Amniotic stem cell (primary cell): ENCODE measurements at places on chromosomes 5 and 9.

DNA sequence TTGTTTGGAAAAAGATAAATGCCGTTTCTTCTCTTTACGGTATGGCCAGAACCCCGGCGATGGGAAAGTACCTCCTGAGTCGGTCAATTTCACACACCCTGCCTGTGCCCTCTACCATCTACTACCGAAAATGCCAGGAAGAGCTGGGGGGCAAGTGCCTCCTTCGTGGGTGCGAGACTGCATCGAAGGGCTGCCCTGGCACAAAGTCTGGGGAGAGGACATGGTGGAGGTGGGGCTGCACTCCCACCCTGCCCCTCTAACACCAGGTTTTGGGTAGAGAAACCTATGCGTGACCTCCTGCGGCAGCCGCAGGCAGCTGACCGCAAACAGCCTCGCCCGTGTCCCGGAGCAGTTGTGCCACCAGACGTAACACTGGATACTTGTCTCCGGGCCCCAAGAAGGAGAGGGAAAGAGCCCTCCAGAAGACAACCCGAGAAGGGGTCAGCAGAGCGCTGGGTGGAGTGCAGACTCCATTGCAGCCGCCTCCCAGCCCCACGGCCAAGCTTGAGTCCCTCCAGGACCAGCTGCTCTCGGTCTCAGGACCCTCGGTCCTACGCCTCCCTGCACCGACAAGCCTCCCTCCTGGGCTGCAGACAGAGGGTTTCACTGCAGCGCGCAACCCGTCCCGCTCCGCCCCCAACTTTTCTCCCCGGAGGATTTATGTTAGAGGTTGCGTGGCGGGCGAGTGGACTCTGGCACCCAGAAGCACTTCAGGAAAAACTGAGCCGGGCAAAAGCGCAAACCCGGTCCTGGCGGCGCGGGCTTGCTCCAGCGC, 823 bp upstream of the PRDM6 start:
- DNase-seq: no peak

GRCh38 chr5:112975721-112976431, 722 bp upstream of the DCP2 start:
- no peak for DNase-seq

GRCh38 chr9:115606838-115607237, 488.9 kb upstream of the TNC start:
- no peak for DNase-seq

DNA sequence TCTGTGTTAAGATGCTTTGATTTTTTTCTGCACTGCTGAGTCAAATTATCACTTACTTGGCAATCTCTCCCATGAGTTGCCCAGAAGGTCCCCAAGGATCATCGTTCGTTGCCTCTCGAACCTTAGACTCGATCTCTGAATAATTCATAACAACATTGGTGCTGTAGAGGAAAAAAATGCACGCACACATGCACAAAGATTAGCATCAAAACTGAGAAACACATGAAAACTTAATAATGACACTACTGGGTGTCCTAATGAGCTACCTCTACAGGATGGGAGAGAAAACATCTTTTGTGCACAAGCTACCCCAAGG, 41.6 kb downstream of the CLINT1 start:
- DNase-seq: no peak

DNA sequence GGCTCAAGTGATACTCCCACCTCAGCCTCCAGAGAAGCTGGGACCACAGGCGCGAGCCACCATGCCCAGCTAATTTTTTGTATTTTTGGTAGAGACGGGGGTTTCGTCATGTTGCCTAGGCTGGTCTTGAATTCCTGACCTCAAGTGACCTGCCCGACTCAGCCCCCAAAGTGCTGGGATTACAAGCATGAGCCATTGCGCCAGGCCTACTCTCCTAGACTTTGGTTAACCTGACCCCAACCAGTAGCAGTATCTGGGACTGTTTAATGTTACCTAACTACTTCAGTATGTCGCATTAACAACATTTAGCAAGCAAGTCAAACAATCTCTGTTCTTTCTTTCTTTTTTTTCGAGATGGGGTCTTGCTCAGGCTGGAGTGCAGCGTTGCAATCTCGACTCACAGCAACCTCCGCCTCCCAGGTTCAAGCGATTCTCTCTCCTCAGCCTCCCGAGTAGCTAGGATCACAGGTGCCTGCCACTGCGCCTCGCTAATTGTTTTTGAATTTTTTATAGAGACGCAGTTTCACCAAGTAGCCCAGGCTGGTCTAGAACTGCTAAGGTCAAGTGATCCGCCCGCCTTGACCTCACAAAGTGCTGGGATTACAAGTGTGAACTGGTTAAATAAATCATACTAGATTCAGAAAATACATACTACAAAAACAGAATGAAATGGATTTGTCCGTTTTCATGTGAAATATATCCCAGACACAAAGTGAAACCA, 2.0 kb downstream of the AK3 start:
- DNase-seq: no peak

GRCh38 chr9:68472119-68472518, 68.6 kb downstream of the TMEM252 start:
- DNase-seq: no peak

- DNase-seq: no peak
Observed at GRCh38 chr5:116360008-116360853, 214.4 kb downstream of the SEMA6A start.

DNA sequence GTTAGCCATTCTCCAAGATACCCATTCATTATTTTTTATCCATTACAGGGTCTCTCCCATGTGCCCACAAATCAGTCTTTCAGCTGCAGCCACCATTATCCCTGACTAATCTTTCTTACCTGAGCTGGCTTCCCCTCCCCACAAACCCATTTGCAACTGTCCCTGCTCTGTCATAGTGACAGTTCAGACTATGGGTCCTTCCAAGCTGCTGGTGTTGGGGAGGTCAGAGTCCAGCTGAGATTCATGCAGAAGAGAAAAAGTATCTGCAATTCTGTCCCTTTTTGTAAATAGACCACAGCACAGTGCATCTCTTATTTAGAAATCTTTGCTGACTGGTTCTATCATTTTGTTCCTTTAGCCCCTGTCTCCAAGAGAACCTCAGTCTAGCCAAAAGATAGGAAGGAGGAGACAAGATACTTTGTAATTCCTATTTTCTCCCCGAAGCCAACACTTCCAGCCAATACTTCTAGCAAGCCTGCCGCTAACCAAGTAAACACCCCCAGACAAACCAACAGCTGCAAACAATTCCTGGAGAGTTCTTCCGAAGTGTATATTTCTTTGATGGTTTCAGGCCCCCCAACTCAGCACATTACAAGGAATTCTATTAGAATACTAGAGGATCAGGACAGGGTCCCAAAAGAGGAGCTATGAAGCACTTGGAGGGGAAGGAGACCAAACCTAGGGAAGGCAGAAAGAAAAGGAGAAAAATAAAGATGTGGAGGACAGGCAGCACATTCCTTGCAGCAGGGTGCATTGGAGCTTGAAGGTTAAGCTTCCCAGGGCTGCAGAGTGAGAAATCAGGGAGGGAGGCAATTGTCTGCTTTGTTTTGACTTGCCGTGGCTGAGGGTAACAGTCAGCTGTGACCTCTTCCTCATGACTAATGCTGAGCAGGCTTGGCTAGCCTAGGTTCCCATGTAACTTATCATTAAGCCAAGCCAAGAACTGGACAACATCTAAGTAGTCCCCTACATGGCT, 148.5 kb downstream of the SGCD start:
- DNase-seq: peak; percentile 24

GRCh38 chr5:181111010-181111409, 20.0 kb downstream of the OR2V1 start:
- no peak for DNase-seq
